ENCODE measurements at places on chromosomes 13 and 19. TPM values are rescaled to one million over a fixed set of nuclear protein-coding genes. Genes with fewer than 3 reads are reported as not detected.

Gene SPACA4
- total RNA-seq, result not detected

Gene PPM1N
- total RNA-seq, result 4.8 TPM

Gene WDR88
- not detected for total RNA-seq

Gene SPTBN4
- 0.24 TPM for total RNA-seq

Gene BORCS8
- 12.5 TPM for total RNA-seq

Gene BEST2
- total RNA-seq, result not detected

Gene ALOX5AP
- 77.1 TPM for total RNA-seq

Gene EPS8L1
- 2.3 TPM for total RNA-seq

Gene WDR87
- total RNA-seq, result under 0.01 TPM

Gene NKPD1
- 0.14 TPM for total RNA-seq

Gene ZNF563
- 6.5 TPM for total RNA-seq

Measured in thymus (tissue), 14 donors.